Mammary microvascular endothelial cell (primary cell): ENCODE measurements at places on chromosomes 6 and 20. TPM values are rescaled to one million over a fixed set of nuclear protein-coding genes. Genes with fewer than 3 reads are reported as not detected.

The NEURL2 gene
- total RNA-seq, result 2.2 and 2.3 TPM in 2 replicates

The RIMS1 gene
- 0.05 and 0.13 TPM in 2 replicates for total RNA-seq

The KCNG1 gene
- total RNA-seq, result 0.87 and 1.3 TPM in 2 replicates

The TPX2 gene
- 106 and 111 TPM in 2 replicates for total RNA-seq

The PHACTR3 gene
- 0.39 TPM in 1 of 2 replicates, not detected in the other for total RNA-seq

The MAFB gene
- 0.40 and 0.79 TPM in 2 replicates for total RNA-seq

The PREX1 gene
- 65.6 and 66.8 TPM in 2 replicates for total RNA-seq

The GABRR1 gene
- total RNA-seq, result not detected in 2 replicates
